ENCODE measurements at places on chromosomes 3 and 15.

GRCh38 chr3:100089812-100090668 lies 24.3 kb downstream of the FILIP1L start:
- peak; percentile 25 for DNase-seq

GRCh38 chr15:65906396-65906795 lies 37.1 kb downstream of the RAB11A start:
- DNase-seq = no peak

- peak; percentile 84 for DNase-seq
Measured at GRCh38 chr15:45184562-45185041, 3.2 kb downstream of the SHF start.

DNA sequence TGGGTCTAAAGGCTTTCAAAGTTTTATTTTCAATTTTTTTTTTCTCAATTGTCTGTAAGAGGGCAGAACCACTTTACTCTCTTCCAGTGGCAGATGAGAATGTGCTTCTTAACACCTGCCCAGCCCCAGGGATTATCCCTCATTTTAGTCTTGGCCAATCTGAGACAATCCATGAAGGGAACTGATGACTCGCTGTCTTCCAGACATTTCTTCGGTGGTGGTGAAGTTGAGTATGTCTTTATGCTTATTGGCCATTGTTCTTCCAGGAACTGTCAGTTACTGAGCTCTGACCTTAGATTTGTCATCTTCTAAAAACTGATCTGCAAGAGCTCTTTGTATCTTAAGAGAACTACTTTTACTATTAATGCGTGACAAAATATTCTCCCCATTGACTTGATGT lies 139.5 kb downstream of the TJP1 start:
- no peak for DNase-seq

- peak; percentile 63 for DNase-seq
Measured at GRCh38 chr3:8555113-8555661, 53.6 kb downstream of the LMCD1 start.

GRCh38 chr3:113261063-113261625 lies 49.8 kb downstream of the BOC start:
- DNase-seq = no peak

- no peak for DNase-seq
Measured at GRCh38 chr3:114668099-114668498, 374.3 kb downstream of the TIGIT start.

DNA sequence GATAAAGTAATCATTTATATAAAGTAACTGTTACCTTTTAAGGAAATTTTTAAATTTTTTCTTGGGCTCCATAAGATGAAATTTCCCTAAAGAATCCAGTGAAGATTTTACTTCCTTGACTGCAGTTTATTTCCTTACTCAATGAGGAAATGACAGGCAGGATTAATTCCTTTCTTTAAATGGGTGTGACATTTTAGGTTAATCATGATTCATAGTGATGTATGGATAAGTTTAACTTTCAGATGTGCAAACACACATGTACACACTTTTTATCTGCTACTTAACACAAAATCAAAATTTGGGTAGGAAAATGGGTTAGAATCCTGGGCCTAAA lies 11.2 kb upstream of the LEO1 start:
- DNase-seq = no peak

- peak; percentile 61 for DNase-seq
Measured at GRCh38 chr15:58330741-58331559, 100.8 kb upstream of the LIPC start.

- peak; percentile 14 for DNase-seq
Measured at GRCh38 chr3:16181361-16181760, 6.9 kb downstream of the GALNT15 start.

- DNase-seq = peak; percentile 28
Measured at GRCh38 chr3:168862466-168862865, 766.7 kb upstream of the GOLIM4 start.

DNA sequence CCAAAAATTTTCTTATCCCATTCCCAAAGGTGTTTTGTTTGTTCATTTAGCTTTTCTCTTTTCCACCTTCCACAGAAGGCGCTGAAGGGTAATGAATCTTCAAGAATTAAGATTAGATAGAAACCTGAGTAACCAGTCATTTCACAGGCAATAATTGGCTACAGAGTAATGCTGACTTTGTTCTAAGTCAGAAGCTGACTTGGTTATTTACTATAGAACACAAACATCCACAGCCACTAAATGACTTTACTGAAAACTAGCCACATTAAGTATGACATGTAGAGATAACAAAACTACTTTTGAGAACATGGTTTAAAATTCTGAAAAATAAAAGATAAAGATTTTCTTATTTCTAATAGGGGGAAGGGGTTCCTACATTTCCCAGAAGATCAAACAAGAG lies 7.8 kb downstream of the CLDND1 start:
- no peak for DNase-seq

GRCh38 chr3:129532261-129532660 lies 3.8 kb downstream of the RHO start:
- no peak for DNase-seq

DNA sequence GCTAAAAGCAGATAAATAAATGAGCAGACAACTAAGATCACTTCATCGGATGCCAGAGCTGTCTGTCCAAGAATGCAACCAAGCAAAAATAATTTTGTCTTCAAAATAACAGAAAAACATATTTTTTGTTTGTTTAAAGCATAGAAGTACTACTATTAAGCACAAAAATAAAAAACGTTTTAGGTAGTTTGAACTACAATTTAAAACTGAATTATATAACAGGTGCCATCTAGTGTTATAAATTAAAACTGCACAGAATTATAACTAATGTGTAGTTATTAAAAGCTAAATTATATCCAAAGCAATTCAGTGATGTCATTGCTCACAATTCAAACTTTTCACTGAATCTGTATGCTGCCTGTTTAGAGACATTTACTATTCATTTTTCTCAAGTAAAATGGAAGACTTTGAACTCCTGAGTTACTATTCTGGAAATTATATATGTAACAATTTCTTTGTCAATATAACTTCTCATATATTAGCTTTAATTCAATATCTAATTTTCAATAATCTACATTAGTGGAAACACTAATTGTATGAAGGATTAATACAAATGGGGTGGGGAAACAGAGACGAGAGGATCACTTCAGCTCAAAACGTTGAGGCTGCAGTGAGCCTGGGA lies 29.5 kb downstream of the LINS1 start:
- peak; percentile 14 for DNase-seq

DNA sequence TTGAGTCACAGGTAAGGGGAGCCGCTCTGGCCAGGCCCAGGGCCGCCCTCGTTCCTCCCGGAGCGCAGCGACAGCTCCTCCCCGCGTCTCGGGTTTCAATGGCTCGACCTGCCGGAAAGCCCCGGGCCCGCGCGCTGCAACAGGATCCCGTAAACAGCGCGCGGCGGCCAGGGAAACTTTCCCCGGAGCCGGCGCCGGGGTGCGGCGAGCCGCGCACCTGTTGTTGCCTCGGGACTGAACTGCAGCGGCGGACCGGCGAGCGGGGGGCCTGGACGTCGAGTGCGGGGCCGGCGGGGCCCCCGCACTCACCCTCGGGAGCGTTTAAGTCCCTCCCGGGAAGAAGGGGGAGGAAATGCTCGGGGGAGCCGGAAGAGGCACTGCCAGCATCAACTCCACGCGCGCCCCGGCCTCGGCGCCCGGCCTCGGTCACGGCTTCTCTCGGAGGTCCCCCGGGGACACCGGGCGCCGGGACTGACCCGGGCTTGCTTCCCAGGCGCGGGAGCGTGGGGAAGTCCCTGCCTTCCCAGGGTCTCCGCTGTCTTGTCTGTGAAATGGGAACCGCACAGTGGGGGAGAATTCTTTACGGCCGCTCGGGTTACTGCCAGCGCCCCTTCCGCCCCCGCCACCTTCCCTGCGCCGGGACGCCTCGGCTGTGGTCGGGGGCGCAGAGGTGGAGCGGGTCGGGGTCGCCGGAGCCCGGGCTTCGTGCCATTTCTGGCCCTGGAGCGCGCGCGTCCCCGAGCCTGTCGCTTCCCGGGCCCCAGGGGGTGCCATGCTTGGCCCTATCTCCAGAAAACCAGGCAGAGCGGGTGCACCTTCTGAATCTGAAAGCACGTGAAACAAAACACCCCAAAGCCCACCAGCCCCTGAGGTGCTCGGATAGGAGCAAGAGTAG lies 7.5 kb upstream of the PGPEP1L start:
- peak; percentile 67 for DNase-seq

- DNase-seq = no peak
Measured at GRCh38 chr15:88949734-88950400, 36.7 kb upstream of the MFGE8 start.

GRCh38 chr3:33171580-33171979 lies 47.0 kb downstream of the SUSD5 start:
- DNase-seq = no peak

- no peak for DNase-seq
Measured at GRCh38 chr15:70741107-70741531, 22.2 kb downstream of the UACA start.

- DNase-seq = no peak
Measured at GRCh38 chr15:38602910-38603670, 38.5 kb upstream of the RASGRP1 start.

GRCh38 chr3:48428572-48429316 lies 1.1 kb downstream of the PLXNB1 start:
- peak; percentile 61 for DNase-seq

DNA sequence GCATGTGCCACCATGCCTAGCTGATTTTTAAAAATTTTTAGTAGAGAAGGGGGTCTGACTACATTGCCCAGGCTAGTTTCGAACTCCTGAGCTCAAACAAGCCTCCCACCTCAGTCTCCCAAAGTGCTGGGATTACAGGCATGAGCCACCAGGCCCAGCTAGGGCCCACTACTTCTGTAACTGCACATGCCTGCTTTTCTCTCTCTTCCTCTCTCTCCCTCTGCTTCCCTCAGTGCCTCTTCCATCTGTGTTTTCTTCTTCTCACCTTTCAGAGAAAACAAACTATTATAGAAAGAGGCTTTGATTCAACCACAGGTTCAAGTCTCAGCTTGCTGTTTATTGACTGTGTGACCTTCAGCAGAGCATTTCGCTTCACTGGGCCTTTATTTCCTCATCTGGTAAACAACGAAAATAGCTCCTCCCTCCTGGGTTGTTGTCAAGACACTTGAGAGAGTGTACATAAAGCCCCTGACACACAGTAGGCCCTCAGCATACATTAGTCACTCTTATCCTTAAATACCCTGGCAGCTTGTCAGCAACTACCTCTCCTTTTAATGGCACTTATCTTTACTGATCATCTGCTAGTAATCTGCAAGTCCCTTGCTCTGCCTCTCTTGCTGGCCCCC lies 10.2 kb downstream of the TADA3 start:
- no peak for DNase-seq

DNA sequence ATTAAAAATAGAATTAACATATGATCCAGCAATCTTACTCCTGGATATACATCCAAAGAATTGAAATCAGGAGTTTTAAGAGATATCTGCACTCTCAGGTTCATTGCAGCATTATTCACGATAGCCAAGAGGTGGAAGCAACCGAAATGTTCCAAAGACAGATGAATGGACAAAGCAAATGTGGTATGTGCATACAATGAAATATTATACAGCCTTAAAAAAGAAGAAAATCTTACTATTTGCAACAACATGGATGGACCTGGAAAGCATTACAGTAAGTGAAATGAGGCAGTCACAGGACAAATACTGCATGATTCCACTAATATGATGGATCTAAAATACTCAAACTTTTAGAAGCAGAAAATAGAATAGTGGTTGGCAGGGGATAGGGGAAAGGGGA lies 9.3 kb upstream of the TMEM158 start:
- DNase-seq = no peak

DNA sequence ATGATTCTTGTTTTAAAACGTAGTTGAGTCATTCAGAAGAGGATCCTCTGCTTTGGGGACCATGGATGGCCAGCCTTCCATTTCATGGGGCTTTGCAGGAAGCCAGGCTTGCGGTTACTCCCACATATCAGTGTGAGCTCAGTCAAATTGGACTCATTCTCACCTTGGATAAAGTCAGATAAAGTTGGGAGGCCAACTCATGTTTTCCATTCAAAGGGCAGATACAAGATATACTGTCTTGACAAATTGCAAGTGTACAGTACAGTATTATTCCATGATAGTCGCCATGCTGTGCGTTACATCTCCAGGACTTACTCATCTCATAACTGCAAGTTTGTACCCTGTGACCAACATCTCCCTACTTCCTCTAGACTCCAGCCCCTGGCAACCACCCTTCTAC lies 25.5 kb upstream of the B3GNT5 start:
- no peak for DNase-seq

DNA sequence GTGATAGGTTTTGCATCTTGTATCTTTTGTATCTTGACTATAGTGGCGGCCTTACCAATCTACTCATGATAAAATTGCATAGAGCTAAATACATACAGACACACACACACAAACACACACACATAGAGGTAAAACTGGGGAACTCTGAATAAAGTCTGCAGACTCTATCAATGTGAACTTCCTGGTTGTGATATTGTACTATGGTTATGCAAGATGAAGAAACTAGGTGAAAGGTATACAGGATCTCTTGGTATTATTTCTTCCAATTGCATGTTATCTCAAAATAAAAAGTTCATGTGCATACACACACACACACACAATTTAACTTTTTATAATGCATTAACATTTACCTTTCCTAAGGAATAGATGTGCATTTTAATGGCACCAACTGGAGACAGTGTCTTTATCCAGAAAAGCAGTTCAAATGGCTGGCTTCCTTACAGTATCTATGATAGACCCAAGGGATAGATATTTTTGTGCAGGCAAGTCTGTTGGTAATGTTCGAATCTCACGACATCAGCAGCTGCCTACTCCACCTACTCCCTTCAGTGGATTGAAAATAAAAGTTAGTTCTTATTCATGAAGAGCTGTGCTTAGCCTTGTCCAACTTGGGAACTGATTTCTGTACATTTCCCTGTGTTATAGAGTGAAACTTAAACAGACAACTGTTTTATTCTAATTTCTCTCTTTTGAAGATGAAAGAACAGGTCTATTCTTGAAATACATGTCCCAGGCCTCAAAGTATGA lies 46.9 kb upstream of the SPRED1 start:
- no peak for DNase-seq

DNA sequence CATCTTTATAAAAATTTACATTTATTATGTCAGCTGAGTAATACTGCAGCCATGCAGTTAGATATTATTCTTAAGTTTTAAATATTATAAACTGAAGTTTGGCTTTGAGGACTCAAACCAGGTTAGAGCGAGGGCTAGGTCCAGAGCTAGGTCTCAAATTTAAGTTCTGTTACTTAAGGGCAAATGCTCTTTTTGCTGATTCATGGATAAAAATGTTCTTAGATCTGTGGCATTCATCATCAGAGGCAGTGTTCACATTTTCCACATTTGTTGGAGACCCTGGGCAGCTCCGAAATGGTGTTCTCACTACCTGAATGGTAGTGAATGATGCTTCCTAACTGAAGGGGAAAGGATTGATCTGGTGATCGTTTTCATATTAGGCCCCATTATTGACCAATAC lies 121.4 kb upstream of the MB21D2 start:
- no peak for DNase-seq

DNA sequence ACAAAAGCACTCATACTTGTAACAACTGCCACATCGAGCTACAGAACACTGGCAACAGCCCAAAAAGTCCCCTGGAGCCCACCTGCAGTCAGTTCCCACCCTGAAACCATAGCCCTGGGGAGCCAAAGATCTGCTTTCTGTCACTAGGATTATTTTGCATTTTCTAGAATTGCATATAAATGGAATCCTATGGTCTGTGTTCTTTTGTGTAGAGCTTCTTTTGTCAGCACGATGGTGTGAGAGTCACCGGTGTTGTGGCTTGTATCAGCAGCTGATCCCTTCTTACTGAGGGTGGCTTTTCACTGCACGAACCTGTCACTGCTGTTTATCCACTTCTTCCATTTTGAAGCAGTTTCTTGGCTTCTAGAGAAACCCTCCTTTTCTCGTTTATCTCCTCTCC lies 60.1 kb upstream of the PRR23E start:
- no peak for DNase-seq

- no peak for DNase-seq
Measured at GRCh38 chr3:119349354-119350041, 55.3 kb downstream of the ARHGAP31 start.

GRCh38 chr15:72195101-72195511 lies 2.5 kb downstream of the GRAMD2A start:
- DNase-seq = no peak
